Natural killer cell (primary cell): ENCODE measurements at places on chromosomes 5 and 9. TPM values are rescaled to one million over a fixed set of nuclear protein-coding genes. Genes with fewer than 3 reads are reported as not detected.

CATSPER3 gene
- total RNA-seq, result 0.31 TPM

PCDHGC3 gene
- total RNA-seq, result 0.68 TPM

ABO gene
- 0.56 TPM for total RNA-seq

GLRA1 gene
- not detected for total RNA-seq

TRAF1 gene
- 33.9 TPM for total RNA-seq

PHF24 gene
- not detected for total RNA-seq

ARHGEF37 gene
- total RNA-seq, result not detected

CCL21 gene
- total RNA-seq, result not detected

PCDH12 gene
- total RNA-seq, result 0.05 TPM

SLC22A4 gene
- 0.14 TPM for total RNA-seq

CDH18 gene
- total RNA-seq, result not detected

OBP2B gene
- not detected for total RNA-seq
